T-helper 17 cell (primary cell): ENCODE measurements at places on chromosomes 11 and 22. TPM values are rescaled to one million over a fixed set of nuclear protein-coding genes. Genes with fewer than 3 reads are reported as not detected.

DNA sequence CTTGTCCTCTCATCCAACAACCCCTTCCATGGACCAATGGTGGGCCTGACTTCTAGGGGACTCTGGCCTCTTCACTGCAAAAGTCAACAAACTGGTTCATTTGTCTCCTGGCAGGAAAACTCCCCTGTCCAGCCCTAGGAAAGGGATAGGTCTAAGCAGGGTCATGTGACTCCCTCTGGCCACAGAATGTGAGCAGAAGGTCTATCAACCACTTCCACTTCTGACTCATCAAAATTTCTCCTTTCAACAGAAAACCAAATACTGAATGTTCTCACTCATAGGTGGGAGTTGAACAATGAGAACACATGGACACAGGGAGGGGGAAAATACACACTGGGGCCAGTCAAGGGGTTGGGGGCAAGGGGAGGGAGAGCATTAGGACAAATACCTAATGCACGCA is 1.3 kb upstream of the ISX start:
- DNase-seq, result no peak

DNA sequence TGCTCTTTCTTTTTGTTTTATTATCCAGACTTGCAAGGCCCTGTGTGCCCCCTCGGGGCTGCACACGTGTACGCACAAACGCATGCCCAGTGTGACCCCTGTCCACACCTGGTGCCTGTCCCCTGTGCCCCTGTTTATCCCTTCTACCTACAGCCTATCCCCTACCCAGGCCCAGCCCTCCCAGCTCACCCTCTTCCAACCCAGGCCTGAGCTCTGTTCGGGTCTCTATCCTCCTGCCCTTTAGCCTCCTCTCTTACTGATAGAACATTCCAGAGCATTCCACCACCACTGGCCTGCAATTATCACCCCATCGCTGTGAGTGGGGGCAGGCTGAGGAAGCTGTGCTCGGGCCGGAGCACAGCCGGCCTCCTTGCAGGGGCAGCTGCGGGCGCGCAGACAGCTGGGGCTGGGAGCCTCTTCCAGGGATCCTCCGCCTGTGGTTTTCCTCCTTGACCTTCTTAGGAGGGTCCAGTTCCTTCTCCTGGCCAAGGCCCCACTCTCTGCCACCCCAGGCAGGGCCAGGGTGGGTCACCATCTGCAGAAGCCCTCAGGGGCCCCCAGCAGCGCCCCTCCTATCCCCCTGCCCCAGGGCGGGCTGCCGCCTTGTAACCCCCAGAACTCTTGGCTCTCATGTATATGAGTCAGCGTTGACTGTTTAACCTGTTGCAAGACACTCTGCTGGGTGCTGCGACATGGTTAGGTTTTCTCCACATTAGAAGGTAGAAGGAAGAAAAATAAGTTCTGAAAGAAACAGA is 41.8 kb upstream of the KCNQ1OT1 start:
- DNase-seq, result no peak

H19 gene
- not detected for total RNA-seq

DNA sequence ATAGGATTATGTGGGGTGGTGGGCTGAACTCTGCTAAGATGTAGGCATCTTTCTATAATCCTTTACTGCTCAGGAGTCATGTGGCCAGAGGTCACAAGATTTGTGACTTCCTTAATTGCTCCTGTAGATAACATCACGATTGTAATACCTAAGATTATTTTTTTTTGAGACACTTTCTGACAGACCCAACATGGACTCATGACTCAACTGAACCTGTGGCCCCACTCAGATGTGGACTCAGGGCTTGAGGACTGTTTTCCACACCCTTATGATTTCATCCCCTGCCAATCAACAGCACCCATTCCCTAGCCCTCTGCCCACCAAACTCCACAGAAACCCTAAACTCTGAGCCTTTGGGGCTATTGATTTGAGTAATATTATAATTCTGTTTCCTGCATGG is 35.6 kb upstream of the MMP7 start:
- DNase-seq, result no peak

PLAAT2 gene
- not detected for total RNA-seq

DNA sequence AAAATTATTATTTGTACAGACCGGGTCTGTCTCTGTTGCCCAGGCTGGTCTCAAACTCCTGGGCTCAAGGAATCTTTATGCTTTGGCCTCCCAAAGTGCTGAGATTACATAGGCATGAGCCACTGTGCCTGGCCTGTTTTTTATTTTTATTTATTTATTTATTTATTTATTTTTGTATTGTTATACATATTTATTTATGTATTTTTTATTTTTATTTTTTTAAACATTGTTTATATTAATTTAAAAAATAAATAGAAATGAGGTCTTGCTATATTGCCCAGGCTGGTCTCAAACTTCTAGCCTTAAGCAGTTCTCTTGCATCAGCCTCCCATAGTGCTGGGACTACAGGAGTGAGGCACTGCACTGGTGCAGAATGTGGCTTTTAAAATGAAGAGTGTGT is 47.0 kb downstream of the SWAP70 start:
- no peak for DNase-seq

- DNase-seq, result no peak
Observed at GRCh38 chr11:78425399-78426070, 7.9 kb upstream of the GAB2 start.

CCDC117 gene
- total RNA-seq, result 13.9 TPM
